ENCODE measurements at places on chromosomes 13 and 19. TPM values are rescaled to one million over a fixed set of nuclear protein-coding genes. Genes with fewer than 3 reads are reported as not detected.

DNA sequence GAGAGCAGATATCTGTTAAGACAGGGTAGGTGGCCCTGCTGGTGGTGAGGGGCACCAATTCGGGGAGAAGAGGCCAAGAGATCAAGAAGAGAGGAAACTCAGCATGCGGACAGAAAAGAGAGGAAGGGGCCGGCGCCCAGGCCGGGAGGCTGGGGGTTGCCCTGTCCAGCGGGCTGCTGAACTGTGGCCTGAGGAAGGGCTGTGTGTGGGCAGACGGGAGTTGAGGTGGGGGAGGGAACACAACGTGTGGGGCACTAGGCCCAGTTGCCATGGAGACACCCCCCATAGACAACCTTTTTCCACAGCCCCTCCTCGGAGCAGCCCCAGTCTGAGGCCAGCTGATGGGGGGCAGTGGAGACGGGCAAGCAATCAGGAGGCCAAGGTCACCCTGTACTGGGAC is 2.5 kb upstream of the CACNG8 start:
- H3K4me3 ChIP-seq = no peak overlapping the region
- H3K36me3 ChIP-seq = no peaks in the 10 kb centered on the region

KCNJ14 gene
- 0.06 TPM for polyA plus RNA-seq

DNA sequence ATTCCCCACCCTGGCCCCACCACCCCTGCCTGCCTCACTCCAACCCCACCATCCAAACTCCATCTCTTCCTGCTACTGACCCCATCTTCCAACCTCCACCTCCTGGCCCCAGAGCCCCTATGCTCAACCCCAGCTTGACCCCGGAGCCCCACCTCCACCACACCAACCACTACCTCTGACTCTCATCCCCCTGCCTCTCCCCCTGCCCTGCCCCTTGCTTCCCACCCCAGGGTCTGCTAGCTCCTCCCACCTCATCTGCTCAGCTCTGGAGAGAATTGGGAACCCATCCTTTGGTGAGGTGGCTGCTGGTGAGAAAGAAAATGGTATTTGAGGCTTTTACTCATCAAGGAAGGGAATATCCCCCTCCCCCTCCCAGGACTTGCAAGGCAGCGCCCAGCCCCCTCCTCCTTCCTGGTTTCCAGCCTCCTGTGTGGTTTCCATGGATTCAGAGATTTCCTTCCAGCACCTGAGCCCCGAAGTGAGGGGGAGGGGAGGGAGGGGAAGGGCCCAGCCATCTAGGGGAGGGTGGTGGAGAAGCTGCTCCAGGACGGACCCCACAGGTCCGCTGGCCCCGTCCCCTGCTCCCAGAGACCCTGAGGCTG is 11.4 kb upstream of the PEPD start:
- no peaks in the 10 kb centered on the region for H3K4me1 ChIP-seq
- DNase-seq = no peak
- no peaks in the 10 kb centered on the region for H3K36me3 ChIP-seq
- no peak overlapping the region for H3K4me3 ChIP-seq
- H3K27me3 ChIP-seq = no peaks in the 10 kb centered on the region

GRCh38 chr19:52494518-52494917 is 33.0 kb upstream of the ZNF808 start:
- no peak overlapping the region for H3K4me3 ChIP-seq
- H3K27ac ChIP-seq = no peak overlapping the region
- no peaks in the 10 kb centered on the region for H3K36me3 ChIP-seq
- H3K4me1 ChIP-seq = no peaks in the 10 kb centered on the region
- DNase-seq = no peak

GRCh38 chr13:113584870-113585671 is 518 bp downstream of the TFDP1 start:
- no peaks in the 10 kb centered on the region for H3K27me3 ChIP-seq
- peaks cover 3% of the 10 kb centered on the region for H3K4me1 ChIP-seq
- DNase-seq = peak; percentile 47
- peaks cover 1% of the 10 kb centered on the region for H3K36me3 ChIP-seq
- H3K4me3 ChIP-seq = peak overlapping the region; percentile 50

DNA sequence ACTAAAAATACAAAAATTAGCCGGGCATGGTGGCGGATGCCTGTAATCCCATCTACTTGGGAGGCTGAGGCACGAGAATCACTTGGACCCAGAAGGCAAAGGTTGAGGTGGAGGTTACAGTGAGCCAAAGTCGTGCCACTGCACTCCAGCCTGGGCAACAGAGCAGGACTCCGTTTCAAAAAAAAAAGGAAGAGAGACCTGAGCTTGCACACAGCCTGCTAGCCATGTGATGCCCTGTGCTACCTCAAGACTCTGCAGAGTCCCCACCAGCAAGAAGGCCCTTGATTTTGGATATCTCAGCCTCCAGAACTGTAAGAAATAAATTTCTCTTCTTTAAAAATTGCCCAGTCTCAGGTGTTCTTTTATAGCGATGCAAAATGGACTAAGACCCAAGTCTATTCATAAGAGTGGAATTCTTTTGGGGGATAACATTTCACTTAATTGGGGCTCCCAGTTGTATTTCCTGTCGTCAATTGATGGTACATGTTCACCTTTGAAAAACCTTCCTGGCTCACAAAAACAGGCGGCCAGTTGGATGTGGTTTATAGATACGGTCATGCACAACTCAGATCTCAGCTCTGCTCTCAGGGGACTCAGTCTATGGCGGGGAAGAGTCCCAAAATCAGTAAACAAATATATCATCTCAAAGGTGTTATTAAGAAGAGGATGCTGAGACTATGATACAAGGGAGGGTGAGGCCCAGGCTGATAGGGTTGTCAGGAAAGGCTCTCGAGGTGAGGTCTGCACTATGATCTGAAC is 2.4 kb upstream of the CHERP start:
- no peaks in the 10 kb centered on the region for H3K36me3 ChIP-seq
- H3K27me3 ChIP-seq = no peaks in the 10 kb centered on the region

SERP2 gene
- 4.6 TPM for polyA plus RNA-seq

Data from liver (tissue), 10 donors.